ENCODE measurements at places on chromosomes 7 and 10.

DNA sequence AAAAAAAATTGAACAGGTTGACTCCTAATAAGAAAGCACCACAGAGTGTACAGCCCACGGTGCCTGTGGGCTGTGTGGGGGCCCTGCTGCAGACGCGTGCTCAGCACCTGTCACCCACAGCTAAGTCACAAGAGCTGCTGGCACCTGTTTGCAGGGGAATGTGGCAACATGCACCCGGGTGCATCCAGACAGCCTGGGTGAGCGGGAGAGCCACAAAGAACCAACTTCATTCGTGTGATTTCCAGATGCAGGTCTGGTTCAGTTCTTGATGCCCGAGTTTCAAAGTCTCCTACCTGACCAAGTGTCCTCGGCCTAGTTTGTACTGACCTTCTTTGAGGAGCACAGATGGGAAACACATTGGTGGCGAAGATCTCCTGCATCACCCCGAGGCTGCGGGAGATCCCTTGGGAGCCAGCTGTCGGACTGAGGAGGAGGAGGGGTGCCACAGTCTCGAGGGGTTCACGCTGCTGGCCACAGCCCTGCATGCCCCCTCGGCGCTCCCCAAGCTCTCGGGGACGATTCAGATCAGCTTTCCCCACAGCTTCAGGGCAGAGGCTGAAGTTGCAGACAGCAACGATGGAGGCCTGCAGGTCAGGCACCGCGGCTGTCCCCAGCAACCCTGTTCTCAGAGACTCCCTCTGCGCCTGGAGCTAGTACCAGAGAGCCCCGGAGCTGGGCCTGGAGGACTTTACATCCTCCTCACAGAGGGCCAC lies 35.3 kb downstream of the AMZ1 start:
- DNase-seq = no peak

DNA sequence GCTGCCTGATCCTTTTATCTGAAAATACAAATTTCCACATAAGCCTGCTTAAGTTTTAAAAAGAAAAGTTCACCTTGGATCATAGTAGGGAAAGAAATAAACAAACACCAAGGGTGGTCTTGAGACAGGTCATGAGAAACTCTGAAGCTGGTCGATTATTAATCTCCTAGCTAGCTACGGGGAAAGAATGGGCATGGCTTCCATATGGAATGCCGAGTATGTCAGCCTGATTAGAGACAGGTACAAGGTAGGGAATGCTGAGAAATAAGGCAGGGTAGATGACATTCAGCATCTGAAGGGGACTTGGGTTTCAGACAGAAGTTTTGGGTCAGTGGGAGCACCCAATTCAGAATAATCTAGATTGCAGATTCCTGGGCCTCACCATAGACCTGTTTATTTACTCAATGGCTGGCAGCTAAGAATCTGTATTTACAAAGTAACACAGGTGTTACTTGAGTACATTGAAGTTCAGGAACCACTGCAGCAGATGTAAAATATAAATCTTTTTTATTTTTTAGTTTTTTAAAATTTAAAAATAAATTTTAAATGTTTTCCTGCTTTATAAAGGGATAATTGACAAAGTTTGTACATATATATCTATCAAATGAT lies 49.0 kb downstream of the SCIN start:
- no peak for DNase-seq

- DNase-seq = no peak
Observed at GRCh38 chr10:96118604-96119450, 11.3 kb upstream of the ZNF518A start.

DNA sequence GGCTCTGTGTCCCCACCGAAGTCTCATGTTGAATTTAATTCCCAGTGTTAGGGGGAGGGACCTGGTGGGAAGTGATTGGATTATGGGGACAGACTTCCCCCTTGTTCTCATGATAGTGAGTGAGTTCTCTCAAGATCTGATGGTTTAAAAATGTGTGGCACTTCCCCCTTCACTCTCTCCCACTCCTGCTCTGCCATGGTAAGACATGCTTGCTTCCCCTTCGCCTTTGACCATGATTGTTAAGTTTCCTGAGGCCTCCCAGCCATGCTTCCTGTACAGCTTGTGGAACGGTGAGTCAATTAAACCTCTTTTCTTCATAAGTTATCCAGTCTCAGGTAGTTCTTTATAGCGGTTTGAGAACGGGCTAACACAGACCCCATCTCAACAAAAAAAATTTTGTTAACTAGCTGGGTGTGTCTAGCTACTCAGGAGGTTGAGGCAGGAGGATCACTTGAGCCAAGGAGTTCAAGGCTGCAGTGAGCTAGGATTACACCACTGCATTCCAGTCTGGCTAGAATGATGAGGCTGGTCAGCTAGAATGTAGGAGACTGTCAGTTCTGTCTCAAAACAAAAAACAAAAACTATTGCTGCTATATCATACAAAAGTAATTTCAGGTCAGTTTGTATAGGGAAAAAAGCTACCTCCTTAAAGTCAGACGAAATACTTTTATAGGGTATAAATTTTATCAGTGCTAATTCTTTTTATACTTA lies 57.7 kb downstream of the ATAD1 start:
- DNase-seq = no peak

- DNase-seq = no peak
Observed at GRCh38 chr10:119783665-119784027, 57.8 kb downstream of the INPP5F start.

DNA sequence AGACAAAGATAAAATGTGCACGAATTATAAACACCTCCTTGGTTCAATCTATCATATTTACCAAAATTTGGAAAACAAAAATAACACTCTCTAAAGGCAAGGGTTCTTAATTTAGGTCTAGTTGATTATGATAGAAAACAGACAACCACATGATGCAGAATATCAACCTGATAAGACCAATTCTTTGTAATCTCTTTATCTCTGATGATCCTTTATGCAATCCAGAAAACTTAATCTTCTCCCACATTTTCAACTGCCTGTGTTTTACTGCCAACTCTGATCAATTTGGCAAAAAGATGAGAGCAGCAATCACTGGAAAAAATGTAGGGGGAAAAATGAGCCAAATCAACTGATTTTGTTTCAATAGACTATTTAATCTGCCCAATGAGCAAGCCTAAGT lies 148.5 kb downstream of the LRRN3 start:
- DNase-seq = no peak

GRCh38 chr7:112484671-112485167 lies 3.9 kb downstream of the LSMEM1 start:
- DNase-seq = no peak

DNA sequence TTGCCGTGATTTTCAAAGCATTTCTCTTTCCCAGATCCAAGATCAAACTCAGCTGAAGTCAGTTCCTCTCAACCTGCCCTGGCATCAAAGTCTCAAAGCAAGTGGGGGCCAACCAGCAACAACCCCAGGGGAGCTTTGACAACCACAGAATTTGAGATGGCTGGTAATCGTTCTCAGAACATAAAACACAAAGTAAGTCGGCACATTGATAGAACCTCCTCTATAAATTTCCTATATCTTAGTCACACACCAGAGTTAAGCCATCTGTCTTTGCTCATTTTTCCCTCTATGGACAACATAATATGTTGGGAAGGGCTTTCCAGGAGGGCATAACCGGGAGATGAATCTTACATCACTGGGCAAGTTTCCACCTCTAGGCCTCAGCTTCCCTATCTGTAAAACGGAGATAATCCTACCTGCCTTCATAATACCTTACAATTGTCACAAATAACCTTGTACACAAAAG lies 1.2 kb upstream of the DNAJC9 start:
- DNase-seq = no peak

DNA sequence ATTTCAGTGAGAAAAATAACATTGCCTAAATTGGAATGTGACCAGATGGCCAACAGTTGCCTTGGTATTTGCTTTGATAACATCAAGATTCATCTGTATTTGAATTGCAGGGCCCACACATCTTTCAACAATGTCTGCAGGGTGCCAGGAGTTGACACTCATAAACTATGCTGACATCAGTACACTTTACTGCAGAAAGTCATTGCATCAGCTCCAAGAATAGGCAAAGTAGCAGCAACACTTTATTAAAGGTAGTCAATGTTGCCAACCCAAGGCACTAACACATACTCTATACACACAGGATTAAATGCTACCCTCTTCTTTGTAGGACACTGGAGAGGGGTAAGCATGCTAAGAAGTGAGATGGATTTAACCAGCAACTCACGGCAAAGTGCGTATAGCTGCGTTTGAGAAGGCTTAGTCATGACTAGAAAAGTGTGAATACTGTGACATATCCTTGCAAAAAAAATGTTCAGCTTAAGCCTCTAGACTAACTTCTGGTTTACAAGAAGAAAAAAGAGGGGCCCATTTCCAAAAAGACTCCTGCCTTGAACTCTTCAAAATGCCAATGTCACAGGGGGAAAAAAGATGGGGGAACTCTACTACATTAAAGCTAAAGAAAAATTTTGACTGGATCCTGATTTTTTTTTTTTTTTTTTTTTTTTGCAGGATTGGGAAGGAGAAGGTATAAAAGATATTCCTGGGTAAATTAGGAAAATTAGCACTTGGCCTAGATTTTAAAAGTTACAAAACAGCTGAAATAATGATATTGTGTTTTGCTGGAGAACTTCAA lies 2.2 kb downstream of the BBIP1 start:
- DNase-seq = no peak

- DNase-seq = no peak
Observed at GRCh38 chr10:20415684-20416083, 481.4 kb downstream of the NEBL start.

GRCh38 chr7:3649678-3650440 lies 348.8 kb downstream of the SDK1 start:
- no peak for DNase-seq

DNA sequence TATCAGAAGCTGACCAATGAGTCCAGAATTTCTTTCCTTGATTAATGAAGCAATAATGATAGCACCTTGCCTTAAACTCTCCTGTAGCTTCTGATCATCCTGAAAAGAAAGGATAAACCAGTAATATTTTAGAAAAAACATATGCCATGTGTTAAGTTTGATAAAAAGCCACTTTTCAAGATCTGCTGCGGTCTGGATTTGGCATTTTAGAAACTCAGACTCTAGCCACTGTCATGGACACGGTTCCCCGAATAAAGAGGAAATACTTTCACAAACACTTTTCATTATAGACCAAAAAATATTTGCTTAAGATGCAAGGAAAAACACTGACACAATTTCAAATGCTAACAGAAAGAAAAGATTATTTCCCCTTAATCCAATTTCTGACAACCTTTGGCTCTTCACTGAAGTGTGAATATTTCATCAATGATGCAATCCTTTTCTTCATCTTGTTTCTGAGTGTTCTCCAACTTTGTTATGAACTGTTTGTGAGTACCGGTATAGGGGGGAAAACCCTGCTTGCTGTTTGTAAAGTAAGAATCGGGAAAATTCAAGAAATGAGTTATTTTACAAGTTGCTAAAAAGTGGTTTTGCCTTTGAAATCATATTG lies 329.5 kb downstream of the CRPPA start:
- no peak for DNase-seq

DNA sequence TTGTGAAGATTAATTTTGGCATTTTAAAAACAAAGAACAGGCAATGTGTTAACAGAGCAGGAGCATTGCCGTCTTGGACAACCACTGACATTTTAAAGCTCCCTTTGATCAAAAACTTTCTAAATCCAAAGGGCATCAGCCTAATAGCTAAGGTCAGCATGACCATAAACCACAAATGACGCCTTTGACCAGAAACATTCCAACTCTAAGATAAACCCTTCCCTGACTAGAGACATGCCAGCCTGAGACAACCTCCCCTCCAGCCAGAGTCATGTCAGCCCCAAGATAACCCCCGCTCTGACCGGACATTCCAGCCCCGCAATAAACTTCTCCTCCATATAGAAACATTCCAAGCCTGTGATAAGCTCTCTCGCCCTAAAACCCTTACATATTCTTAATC lies 949.4 kb upstream of the POT1 start:
- DNase-seq = no peak

DNA sequence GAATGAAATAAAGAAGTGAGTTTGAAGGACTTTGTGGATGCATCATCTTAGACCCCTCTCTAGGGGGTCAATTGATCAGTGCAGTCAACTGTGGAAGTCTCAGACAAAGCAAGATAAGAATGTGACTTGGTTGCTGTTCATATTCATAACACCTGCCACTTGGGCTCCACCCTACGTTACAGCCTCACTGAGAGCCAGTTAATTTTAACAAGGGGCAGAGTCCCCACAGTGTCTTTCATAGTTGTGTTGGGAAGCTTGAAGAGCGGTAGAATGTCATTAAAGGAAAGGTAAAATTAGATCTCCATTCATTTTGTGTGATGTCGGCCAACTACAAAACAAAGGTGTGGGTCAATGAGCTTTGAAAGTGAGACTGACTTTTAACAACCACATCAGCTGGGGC lies 442.1 kb upstream of the C7orf33 start:
- no peak for DNase-seq

- DNase-seq = no peak
Observed at GRCh38 chr10:4810092-4810491, 15.9 kb upstream of the AKR1E2 start.

GRCh38 chr7:77327932-77328628 lies 88.1 kb downstream of the GSAP start:
- no peak for DNase-seq

GRCh38 chr7:150788474-150789269 lies 11.5 kb downstream of the TMEM176B start:
- DNase-seq = no peak

DNA sequence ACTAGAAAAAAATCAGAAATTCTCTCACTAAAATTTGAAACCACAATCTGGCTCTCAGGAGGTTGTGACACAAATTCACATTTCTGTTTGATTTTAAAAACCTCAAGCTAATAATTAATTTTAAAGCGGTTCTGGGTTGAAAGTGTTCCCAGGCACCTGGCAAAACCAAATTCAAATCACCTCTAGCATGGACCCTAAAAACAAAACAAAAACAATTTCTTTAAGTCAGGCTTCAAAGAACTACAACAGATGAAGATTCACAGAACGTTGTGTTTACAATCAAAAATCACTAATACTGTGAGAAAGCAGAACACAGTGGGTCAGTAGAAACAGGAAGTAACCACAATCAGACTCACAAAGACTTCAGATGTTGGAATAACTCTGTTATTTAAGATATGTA lies 7.2 kb upstream of the RELN start:
- no peak for DNase-seq

GRCh38 chr10:86218160-86218559 lies 148.4 kb downstream of the GRID1 start:
- no peak for DNase-seq

GRCh38 chr7:29812185-29812876 lies 6.0 kb downstream of the WIPF3 start:
- DNase-seq = no peak

DNA sequence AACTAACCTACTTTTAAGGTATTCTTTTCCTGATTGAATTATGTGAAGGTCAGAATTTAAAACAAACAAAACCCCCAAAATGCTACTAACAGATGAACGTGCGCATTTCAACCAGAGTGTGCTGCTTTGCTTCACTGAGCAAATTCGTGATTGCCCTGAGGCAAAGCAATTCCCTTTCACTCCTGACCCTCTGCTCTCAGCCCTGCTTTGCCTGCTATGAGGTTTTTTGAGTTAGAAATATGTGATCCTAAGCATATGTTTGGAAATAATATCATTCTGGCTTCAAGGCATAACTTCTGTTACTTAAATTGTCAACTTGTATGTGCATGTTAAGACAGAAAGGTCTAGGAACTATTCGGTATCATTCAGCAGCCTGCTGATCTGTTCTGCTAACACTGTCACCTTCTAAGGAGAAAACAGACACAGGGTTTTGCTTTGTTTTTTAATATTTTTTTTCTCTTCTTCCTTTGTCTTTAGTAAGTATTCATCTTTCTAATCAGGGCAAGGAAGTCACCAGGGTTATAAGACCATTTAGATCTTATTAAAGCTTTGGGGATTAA lies 124.2 kb downstream of the GNAT3 start:
- DNase-seq = no peak
